H1 (cell line): ENCODE measurements at places on chromosomes 6 and 20.

DNA sequence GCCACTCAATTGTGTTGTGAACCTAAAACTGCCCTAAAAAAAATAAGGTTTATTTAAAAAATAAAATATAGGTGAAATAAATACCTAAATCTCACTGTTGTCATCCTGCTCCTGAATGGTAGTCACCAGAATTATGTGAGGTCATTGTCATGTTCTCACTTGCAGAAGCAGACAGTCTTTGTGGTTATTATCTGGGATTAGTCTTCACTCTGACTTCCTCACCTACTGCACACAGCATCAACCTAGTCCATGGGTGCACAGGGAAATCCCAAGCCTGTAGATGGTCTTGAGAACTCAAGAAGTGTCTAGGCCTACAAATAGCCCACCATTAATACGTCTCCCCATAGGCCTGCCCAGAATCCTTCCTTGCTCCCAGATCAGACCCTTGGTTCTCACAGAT, 97.0 kb downstream of the FOXF2 start:
- DNase-seq: no peak

DNA sequence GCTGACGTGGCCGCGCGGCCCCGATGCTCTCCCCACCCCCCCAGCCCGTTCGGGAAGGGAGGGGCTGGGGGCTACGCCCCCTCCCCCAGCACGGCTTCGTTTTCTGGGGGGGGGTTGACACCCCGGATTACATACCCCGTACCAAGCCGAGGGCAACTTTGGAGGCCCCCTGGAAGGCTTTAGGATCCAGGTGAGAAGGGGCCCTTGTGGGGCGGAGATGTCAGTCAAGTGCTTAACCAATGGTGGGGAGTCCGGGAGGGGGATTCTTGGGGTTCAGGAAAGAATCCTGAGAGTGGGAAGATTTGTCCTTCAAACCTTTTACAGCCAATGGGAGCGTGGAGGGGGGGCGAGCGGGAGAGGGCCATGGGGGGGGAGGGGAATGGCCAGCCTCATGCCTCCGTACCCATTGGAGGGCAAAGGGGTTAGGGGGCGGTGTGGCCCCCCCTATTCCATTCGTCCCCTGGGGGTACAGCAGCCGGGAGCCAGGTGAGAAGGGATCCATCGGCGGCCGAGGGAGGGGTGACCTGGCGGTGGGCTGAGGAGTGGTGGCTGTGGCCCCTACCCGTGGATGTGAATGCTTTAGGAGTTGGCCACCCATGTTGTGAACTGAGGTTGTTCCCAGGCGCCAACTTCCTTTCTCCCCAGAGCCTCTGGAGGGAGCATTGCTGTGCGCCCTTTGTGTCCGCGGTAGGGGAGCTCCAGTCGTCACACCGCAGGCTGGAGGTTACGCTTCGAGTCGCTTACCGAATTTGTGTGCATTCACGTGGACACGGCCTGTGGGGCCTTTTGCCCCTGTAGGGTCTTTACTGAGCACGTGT, 682 bp downstream of the BRD2 start:
- peak; percentile 87 for DNase-seq

DNA sequence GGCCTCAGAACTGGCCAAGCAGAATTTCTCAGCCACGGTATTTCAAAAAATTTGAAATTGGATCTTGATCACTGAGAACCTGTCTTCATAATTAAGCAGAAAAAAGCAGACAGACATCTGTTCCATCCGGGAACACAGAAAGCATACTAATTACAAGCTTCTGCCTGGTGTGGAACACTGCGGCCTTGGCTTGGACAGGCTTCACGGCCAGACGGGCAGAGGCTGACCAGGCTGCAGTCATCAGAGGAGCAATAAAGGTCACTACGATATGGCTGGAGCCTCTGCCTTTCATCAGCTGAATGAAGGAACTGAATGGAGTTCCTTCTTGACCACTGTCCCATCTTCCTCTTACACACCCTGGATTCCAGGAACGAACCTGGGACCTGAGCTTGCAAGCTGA, 3.9 kb upstream of the NRSN1 start:
- DNase-seq: no peak

DNA sequence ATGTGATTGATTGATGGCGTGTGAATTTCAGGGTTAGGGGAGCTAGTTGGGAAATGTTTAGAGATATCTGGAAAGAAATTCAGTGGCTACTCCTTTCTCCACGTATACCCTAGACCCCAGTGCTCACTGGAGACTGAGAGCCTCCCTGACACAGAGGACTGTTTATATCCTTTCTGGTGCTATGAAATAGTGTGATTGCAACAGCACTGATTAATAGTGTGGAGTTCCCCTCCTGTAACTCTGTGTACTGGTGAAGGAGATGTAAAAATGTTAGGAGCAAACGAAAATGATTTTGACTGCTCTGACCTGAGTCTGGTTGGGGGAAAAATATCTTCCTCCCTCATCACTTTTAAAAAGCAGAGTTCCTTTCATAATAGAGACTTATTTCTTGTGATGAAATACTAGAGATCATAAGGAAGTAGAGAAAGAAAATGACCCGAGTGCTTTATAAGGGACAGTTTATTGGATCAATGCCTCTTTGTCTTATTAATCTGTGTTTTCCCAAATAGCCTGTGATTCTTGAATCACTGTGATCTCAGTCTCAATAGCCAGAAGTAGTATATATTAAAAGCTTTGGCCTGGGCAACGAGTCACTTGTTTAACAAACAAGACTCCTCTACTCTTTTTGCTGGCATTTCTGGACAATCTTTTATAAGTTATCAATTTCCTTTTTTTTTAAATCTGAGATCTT, 92.3 kb downstream of the RNF182 start:
- no peak for DNase-seq

DNA sequence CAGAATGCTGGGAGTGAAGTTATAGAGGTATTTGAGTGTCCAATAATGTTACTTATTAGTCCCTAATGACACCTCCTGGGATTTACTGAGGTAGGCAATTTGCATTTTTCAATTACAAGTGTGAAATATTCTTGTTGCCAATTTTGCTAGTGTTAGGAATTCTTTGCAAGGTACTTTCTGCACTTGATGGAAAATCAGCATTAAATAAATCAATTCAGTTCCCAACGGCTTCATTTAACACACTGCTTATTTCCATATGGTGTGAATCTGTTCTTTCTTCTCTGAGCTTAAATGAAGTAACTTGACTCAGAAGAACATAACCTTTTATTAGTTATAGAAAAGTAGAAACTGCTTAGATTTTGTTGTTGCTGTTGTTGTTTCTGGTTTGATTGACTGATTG, 21.2 kb downstream of the CCN2 start:
- DNase-seq: no peak

DNA sequence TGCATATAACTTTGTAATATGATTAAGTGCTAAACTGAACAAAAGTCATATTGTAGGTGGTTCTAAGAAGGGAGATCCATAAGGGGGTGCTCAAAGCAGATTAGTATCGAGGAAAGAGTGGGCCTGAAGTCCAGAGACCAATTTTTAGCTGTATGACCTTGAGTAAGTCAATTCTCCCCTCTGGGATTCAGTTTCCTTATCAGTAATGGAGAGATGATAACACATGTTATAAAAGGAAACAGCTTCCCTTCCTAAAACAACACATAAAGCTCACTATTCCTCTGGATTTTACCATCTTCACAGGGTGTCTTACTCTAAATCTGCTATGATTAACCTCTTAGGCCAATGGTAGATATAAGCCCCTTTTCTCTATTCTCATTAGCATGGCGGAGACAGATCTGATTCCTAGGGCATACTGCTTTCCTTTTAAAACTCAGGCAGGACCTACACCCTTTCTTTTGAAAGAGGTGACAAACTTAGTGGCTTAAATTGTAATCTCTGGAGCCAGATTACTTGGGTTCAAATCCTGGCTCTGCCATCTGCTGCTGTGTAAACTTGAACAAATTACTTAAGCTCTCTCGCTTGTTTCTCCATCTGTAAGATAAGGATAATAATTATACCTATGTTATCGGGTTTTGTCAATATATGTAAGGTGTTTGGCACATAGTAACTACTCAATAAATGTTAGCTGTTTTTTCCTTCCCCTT, 39.5 kb downstream of the ACSS2 start:
- DNase-seq: no peak

DNA sequence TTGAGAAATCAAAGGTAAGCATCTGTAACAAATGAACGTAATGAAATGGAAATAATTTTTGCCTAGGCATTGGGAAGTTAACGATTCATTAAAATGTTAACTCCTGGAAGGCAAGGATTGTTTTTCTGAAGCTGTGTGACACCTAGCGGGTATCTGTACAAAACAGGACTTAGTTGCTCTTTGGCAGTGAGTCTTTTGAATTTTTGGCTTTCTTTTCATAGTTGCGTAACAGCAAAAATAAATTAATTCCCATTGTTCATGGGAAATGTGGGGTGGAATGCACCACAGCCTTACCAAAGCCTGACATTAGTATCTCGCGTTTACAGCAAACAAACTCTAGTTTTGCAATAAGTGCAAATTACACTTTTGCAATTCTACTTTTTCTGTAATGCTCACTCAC, 92.7 kb upstream of the DTNBP1 start:
- DNase-seq: no peak
